Kidney (tissue), 22 donors: ENCODE measurements at places on chromosomes 16 and 17. TPM values are rescaled to one million over a fixed set of nuclear protein-coding genes. Genes with fewer than 3 reads are reported as not detected.

- DNase-seq = peak; percentile 47
These were observed 12.8 kb downstream of the ADORA2B start for GRCh38 chr17:15957608-15958307.

DNA sequence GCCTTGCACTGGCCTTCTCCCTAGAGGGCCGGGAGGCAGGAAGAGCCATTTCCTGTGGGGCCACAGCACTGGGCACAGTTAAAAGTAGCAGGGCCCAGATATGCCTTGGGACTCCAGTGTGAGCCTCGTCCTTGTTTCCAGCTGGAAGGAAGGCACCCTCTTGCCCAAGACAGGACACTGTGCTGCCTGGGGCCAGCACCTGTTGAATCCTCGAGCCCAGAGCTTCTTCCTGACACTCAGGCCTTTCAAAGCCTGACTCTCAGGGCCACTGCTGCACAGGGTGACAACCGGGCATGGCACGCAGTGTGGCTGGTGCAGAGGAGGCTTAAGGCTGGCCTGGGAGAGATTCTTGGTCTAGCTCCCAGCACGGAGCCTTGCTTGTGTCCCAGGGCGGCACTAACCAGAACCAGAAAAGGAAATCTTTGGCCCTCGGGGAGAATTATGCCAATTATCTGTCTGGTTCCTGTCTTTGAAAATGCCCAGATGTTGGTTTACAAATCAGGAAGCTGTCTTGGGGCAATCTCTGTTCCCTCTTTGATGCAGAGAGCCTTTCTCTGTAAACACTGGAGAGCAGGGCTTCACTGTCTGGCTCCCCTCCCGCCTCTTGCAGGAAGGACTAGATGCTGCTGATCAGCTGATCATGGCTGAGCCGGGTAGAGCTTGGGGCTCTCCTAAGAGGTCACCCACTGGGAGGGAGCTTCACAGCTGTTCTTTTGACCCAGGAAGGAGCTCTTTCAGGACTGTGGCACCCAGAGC, 11.1 kb downstream of the LDHD start:
- DNase-seq = peak; percentile 84

DNA sequence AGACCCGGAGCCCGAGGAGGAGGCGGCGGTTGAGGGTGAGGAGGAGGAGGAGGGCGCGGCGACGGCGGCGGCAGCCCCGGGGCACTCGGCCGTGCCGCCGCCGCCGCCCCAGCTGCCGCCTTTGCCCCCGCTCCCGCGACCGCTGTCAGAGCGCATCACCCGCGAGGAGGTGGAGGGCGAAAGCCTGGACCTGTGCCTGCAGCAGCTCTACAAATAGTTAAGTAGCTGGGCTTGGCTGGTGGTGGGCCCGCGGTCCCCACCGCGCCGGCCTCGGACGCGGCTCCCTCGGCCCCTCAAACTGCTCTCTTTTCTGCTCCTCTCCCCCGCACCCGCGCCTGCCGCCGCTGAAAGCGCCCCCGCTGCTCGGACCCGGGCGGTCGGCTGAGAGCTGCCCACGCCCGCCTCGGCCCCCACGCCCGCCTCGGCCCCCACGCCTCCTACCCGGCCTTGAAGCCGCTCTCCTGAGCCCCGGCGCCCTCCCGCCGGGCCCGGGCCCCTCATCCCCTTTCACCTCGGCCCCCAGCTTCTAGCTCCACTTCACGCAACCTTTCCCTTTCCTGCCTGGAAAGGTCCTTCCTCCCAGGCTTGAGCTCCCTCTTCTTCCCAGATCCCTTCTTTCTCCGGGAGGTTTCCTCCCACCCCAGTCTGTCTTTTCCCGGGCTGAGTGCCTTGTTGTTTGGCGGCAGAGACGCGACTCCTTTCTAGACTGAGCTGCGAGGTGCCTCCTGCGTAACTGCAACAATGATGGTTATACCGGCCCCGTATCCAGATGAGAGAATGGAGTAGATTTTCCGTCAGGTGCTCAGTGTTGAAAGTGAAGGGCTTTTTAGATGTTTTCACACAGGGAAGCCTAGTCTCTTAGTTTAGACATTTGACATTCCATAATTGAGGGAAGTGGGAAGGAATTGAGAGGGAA, 850 bp downstream of the PPM1E start:
- DNase-seq = peak; percentile 52

The PNMT gene
- 2.0 TPM for polyA plus RNA-seq

- DNase-seq = no peak
These were observed 18.8 kb downstream of the AXIN2 start for GRCh38 chr17:65542610-65543009.

The NECAB2 gene
- 47.0 TPM for polyA plus RNA-seq

DNA sequence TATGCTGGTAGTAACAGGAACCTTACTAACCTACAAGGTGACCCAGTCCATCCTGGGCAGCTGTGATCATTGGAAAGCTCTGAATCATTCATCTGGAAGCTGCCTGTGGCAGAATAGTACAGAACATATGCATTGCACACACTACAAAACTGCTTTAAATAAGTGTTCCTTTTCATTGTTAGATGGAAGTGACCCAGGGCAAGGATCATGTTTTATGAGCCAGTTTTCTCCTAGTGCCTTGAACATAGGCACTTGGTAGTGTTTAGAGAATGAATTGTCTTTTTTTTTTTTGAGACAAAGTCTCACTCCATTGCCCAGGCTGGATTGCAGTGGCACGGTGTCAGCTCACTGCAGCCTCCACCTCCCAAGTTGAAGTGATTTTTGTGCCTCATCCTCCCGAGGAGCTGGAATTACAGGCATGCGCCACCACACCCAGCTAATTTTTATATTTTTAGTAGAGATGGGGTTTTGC, 55.4 kb downstream of the TENT4B start:
- DNase-seq = no peak

DNA sequence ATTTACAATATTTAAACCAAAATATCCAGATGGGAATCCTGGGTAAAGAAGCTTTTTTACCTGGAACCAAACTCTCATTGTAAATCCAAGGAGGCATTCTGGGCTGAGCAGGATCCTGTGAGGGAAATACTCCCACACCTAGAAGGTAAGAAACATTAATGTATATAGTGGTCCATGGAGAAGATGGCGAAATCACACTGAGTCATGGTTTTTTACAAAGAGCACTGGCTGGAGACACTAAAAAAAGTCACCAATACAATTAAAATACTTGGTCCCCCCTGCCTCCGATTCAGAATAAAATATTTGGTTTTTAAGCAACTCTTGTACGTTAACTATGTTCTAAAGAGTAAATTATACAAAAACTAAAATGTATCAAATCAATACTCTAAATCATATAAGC, 32.9 kb downstream of the SYNRG start:
- DNase-seq = no peak

The KRT32 gene
- not detected for polyA plus RNA-seq

DNA sequence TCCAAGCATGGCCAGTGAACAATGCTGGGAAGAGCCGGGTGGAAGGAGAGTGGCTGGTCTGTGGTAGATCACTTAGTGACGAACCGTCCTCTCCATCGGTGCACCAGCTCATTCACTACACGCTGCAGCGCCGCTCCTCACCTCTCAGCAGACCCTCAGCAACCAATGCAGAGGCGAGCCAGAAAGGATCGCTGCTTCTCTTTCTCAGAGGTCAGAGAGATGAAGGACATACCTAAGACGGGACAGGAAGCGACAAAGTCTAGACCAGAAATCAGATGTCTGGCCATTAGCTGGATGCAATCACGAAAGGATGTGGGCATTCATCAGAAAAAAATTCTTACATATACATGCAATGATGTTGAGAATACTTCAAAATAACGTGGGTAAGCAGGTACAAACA, 26.9 kb downstream of the NSMCE1 start:
- DNase-seq = no peak

DNA sequence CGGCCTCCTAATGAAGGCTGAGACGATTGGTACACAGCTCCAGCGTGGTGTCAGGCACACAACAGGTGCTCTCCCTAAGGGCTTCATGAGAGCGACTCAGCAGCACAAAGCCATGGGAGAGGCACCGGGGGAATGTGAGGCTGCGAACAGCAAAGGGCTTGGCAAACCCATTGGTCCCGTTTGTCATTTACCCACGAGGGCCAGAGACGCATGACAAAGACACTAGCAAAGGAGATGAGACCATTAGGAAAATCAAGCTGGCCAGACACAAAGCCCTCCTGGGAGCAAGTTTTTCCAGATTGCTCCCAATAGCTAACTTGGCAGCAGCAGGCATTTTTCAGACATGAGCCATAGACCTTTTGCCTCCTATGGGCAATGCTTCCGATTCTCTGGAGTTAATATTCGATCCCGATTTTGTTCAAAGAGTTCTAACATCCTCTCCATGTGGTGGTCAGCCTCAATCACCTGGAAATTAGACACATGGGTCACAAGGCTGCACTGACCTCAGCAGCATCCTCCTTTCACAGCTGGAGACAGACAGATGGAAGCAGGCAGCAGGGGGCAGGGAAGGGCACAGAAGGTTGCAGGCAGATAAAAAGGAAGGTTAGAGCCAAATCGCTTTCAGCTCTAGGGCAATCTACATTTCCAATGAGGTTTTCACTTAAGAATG, 38.2 kb downstream of the TK2 start:
- DNase-seq = no peak

- peak; percentile 34 for DNase-seq
These were observed 11.6 kb downstream of the GLIS2 start for GRCh38 chr16:4327386-4328045.

- peak; percentile 79 for DNase-seq
These were observed 15.4 kb downstream of the ZFPM1 start for GRCh38 chr16:88468275-88469129.

- no peak for DNase-seq
These were observed 5.8 kb upstream of the ABCA9 start for GRCh38 chr17:69066482-69066881.

The TOX3 gene
- 8.7 TPM for polyA plus RNA-seq

DNA sequence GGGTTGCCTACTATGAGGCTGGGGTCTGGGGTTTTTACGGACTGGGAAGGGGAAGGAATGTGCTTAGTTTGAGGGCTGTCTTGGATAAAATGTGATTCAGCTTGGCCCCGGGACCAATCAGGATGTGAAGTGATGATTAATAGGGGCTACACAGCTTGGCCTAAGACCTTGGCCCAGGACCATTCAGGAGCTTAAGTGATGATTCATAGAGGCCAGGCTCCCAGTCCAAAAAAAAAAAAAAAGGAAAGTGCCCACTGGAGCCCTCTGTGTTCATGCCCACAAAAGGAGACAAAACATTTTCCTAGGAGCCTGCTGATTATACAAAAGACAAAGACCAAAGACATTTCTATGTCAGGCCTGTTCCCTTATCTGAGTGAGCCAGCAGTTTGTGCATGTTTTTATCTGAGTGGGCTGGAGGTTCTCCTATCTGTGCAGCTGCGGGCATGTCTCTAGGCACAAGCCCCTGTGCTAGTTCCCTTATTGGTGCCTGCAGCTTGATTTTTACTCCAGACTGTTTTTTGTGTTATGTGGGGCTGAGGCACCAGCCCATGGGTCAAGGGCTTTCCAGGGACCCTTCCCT, 898.2 kb upstream of the GOT2 start:
- DNase-seq = no peak

The SHISA9 gene
- polyA plus RNA-seq = 0.95 TPM

DNA sequence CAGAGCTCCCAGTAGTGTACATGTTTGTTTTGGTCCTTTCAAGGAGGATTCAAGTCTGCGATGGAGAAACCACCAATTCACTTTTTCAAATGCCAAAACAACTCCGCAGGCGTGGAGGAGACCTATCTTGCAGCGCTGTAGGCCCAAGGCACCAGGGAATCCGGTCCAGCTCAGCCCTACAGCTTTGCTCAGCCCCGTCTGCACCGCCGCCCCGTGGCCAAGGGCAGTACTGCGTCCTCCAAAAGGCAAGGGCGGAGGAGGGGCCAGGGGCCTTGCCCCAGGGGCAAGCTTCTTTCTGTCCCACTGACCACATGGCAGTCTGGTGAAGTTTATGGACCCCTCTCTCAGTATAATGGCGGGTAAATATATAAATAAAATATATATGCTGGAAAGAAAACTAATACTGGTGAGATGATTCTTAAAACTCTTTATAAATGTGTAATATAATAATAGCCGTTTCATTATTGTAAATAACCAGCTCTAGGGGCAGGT, 709 bp upstream of the CD300LG start:
- DNase-seq = peak; percentile 84

DNA sequence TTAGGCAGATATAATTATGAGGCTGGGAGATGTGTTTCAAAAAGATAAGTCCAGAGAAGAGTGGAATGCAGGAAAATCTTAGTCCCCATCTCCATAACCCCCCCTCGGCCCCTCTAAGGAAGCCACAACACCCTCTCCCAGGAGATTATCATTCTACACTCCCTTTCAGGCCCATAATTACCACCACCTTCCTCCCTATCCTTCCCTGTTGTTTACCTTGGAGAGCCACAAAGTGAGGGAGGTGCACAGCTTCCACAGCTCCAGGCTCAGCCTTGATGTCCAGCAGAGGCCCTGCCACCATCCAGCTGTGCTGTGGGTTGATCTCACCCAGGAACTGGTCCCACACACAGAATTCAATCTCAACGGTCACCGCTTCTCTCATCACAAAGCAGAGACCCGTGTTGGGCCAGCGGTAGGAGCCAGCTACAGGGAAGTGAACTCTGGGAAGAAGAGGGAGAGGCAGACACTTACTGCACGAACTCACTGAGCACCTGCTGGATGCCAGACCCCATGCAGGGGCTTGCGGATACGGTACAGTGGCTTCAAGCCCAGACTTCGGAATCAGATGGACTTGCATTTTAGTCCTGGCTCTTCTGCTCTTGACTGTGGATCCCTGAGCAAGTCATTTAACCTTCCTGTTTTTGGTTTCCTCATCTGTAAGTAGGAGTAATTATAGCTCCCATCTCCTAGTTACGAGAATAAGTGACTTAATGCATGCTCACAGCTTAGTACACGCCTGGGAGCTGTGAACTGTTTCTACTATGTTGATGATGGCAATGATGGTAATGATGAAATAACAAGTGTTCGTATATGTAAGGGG, 44.1 kb downstream of the MIS12 start:
- no peak for DNase-seq

The AOC3 gene
- 15.1 TPM for polyA plus RNA-seq

The TBC1D3G gene
- not detected for polyA plus RNA-seq
